ENCODE measurements at places on chromosomes 4 and X. TPM values are rescaled to one million over a fixed set of nuclear protein-coding genes. Genes with fewer than 3 reads are reported as not detected.

- no peak for DNase-seq
Observed at GRCh38 chrX:129930941-129931410, 25.0 kb downstream of the UTP14A start.

DNA sequence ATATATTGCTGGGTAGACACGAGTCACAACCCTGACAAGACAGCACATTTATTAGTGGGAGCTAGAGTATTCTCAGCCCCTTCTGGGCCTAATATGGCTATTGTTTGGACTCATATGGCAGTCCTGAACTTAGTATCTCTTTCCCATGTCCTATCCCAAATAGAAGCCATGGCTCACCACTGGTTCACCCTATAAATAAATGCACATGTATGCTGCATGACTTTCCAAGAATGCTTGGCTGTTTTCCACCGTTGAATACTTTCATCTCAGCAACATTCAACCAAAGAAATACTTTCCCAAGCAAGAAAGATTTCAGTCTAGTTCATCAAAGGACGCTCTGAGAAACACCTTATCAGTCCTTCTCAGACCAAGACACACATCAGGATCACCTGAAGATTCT is 36.7 kb downstream of the SMPX start:
- DNase-seq: no peak

DNA sequence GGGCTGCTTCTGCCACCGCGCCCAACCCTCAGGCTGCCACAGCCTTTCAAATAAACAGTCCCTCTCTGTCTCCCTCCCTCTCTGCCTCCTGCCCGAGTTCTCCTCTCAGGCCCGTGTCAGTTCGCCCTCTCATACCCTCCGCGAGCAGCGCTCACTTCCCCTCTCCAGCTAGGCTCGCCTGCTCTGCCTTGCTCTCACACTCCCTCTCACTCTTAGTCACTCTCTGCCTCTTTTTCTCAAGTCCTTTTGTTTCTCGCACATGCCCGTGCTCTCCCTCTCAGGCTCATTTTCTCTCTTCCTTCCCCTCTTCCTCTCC is 3.2 kb downstream of the EFNB1 start:
- DNase-seq: no peak

GRCh38 chrX:140504371-140505324 is at the start of gene SOX3:
TSS of gene SOX3 (minus strand) at chrX:140505069. CDS start at chrX:140505060, 9 bp downstream.
- no peak for DNase-seq

The CT45A10 gene
- total RNA-seq: not detected
